ENCODE measurements at places on chromosomes 16 and 17.

- DNase-seq: no peak
Observed at GRCh38 chr17:49515196-49515770, 20.2 kb downstream of the NGFR start.

DNA sequence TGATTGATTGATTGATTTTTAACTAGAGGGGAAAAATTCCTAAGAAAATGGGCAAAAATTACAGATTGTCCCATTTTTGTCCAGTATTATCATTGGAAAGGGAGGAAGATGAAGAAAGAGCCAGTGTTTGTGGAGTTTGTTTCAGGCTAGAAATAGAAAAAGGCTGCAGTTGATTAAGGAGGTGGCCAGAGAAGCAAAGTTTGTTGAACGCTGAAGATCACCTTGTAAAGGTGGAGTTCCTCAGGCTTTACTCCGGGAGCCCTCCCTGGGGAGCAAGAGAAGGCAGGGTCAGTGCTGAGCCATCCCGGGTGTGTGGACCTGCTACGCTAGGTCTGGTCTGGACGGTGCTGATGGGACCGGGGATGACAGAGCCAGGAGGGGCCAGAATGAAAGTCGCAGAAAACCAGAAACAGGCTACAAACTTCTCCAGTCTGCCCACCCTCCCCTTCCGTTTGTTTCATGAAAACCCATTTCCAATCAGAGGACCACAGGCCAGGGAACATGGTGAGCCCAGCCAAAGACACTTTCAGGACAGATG is 222.6 kb upstream of the FOXF1 start:
- no peak for DNase-seq

DNA sequence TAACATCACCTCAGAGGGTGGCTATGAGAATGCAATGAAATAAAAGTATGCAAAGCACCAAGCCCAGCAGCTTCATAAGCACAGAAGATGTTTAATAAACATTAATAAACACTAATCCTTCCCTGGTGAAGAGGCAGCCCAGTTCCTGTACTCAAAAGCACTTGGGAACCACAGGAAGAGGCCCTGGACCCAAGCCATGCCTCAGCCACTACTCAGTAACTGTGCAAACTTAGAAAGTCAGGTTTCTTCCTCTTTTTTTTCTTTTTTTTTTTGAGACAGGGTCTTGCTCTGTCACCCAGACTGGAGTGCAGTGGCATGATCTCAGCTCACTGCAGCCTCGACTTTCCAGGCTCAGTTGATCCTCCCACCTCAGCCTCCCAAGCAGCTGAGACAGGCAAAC is 5.3 kb downstream of the ARHGAP17 start:
- DNase-seq: no peak

DNA sequence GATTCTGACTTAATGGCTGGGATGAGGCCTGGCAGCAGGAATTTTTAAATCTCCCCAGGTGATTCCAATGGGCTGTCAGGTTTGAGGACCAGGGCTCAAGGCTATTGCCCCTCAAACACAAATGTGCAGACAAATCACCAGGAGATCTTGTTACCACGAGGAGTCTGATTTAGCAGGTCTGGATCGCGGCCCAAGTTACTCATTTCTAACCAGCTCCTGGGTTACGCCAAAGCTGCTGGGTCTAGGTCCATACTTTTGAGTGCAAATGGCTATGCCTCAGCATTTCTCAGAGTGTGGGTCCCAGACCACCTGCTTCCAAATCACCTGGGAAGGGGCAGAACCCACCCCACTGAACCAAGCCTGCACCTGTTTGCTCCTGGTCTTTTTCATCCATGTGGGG is 33.1 kb downstream of the CNGB1 start:
- no peak for DNase-seq

GRCh38 chr16:13093661-13094060 is 192.3 kb downstream of the SHISA9 start:
- no peak for DNase-seq

GRCh38 chr16:57131351-57131970 is 39.1 kb downstream of the CPNE2 start:
- no peak for DNase-seq

DNA sequence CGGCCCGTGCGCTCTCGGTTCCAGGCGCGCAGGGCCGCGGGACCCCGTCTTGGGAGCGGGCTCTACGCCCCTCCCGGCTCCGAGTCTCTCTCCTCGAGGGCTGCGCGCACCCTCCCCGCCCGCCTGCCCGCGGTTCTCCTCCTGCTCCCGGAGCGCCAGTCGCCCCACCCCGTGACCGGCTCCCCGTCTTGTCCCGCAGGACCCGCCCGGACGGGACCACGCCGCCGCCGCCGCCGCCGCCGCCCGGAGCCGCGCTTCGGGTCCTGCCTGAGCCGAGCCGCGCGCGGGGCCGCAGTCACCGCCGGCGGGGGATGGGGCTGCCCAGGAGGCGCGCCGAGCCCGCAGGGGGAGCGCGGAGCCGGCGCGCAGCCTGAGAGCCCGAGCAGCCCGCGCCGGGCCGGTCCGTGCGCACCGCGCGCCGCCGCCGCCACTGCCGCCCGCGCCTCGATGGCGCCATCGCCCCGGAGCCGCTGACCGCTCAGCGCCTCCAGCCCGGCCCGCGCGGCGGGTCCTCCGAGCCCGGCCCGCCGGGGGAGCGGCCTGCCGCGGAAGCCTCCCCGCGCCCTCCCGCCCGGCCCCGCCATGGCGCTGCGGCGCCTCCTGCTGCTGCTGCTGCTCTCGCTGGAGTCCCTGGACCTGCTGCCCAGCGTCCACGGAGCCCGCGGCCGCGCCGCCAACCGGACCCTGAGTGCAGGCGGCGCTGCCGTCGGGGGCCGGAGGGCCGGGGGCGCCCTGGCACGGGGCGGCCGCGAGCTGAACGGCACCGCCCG is at the start of gene SHISA6:
Gene SHISA6, plus strand, starts transcription at position 373 of the 770 bp plus-strand sequence.
- no peak for DNase-seq

All from activated naive CD8-positive, alpha-beta T cell treated with anti-CD3 and anti-CD28 coated beads, Interleukin-2, amount 50 U/mL, for 16 hours (primary cell).